ENCODE measurements at places on chromosomes 16 and 17.
A peak's percentile ranks its signal among the peaks of the same experiment; 100 is the strongest.

- no peak for DNase-seq
These were observed 251.7 kb downstream of the CPPED1 start for GRCh38 chr16:12551946-12552345.

DNA sequence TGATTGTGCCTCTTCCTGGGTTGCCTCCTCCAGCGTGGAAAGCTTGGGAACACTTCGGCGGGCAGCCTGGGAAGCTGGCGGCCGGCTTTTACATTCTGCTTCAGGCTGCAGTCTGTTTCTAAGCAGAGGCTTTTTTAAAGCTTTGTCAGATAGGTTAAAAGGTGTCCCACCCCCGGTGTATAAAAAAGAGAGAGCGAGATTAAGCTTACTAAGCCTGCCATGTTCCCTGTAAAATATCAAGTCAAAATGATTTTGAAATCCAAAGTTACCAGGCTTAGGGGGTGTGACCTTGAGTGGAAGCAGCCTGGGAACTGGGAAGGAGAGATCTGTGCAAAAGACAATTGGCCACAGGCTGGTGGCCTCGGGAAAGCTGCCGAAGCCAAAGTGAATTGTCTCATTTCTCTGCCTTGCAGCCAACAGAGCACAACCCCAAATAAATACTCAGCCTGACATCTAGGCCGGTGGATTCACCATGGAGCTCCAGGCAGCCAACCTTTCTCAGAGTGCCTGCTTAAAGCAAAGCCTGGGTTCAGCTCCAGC, 254.5 kb downstream of the FTO start:
- DNase-seq = no peak

DNA sequence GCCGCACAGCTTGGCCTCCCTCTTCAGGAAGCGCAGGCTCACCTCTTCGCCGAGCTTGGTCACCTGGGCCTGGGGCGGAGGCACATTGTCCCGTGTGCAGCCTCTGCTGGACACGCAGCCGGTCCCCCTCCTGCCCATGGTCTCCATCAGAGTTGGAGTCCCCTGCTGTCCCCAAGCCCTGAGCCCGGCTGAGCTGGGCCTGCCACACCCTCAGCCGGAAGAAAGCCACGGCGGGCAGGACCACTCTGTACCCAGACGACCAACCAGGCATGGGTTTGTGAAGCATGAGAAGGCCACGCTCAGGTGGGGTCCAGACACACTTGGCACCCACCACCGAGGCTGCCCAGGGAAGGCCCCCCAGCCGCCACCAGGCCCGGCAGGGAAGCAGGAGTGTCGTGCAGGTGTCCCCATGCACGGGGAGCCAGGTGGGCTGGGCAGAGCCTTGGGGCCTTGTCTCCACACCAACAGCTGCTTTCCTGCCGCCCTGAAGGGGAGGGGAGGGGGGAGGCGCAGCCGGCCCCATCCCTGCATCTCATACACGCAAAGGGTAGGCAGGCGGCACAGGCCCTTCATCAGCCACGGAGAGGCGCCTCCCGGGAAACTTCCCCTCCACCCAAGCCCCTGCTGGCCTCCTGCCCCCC, 5.2 kb downstream of the CCDC154 start:
- no peak for DNase-seq

GRCh38 chr16:10684511-10685151, 10.1 kb downstream of the TEKT5 start:
- DNase-seq = no peak

DNA sequence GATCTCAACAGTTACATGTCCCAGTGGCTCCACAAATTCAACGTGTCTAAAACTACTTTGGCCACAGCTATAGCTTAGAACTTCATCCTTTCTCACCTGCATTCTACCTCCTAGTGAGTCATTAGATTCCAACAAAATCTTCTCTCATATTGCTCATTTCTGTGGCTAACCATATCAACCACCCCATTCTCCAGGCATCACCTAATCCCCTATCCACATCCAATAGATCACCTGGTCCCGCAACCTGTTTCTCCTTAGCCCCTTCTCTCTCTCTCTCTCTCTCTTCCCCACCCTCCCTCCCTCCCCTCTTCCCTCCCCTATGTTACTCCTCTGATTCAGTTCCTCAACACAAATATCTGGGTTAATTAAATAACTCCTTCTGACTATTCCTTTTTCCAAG, 64.6 kb downstream of the ANKFN1 start:
- no peak for DNase-seq

DNA sequence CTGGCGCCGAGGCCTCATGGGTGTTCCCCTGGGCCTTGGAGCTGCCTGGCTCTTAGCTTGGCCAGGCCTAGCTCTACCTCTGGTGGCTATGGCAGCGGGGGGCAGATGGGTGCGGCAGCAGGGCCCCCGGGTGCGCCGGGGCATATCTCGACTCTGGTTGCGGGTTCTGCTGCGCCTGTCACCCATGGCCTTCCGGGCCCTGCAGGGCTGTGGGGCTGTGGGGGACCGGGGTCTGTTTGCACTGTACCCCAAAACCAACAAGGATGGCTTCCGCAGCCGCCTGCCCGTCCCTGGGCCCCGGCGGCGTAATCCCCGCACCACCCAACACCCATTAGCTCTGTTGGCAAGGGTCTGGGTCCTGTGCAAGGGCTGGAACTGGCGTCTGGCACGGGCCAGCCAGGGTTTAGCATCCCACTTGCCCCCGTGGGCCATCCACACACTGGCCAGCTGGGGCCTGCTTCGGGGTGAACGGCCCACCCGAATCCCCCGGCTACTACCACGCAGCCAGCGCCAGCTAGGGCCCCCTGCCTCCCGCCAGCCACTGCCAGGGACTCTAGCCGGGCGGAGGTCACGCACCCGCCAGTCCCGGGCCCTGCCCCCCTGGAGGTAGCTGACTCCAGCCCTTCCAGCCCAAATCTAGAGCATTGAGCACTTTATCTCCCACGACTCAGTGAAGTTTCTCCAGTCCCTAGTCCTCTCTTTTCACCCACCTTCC, 7.9 kb downstream of the HIRIP3 start:
- DNase-seq = no peak

- DNase-seq = no peak
These were observed 117.7 kb downstream of the ZNF778 start for GRCh38 chr16:89334988-89335802.

DNA sequence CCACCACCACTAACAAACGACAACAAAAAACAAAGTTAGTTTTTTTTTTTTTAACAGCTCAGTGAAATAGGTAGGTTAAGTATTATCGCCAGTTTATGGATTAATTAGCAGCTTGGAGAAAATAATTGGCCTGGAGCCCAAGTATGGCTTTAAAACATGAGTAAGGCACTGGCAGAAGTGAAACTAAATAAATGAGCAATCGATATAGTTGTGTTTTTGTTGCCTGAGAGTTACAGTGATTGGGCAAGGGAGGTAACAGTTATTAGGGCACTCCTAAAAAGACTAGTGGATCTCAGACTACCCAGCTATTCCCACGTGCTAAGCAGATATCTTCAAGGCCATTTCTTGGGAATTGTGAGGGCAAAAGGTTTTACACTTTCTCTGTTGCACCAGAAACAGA, 2.4 kb downstream of the MLKL start:
- DNase-seq = no peak

DNA sequence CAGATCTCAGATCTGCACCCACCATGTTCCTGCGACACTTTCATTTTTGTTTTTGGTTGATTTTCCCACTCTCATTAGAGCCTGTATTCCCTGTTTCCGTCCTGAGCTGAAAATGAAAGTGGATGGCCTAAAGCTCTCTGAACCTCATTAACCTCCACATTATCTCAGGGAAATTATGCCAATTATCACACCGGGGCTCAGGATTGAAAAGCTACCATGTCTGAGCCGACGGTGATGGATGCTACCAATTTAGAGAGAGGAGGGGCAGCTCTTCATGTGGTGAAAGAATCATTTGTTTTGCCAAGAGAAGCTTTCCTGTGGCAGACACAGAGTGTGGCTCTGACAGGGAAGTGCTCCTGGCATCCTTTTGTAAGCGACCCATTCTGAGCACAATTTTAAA, 410.4 kb upstream of the CDH11 start:
- no peak for DNase-seq

GRCh38 chr17:64661976-64662773, at the start of gene SMURF2:
Gene SMURF2 (minus strand): TSS chr17:64662307. CDS start chr17:64661880, 427 bp downstream.
- peak; percentile 81 for DNase-seq

- no peak for DNase-seq
These were observed 22.3 kb downstream of the DYNLRB2 start for GRCh38 chr16:80563066-80563465.

All from CD4-positive, alpha-beta memory T cell (primary cell).